Stimulated activated CD8-positive, alpha-beta memory T cell treated with anti-CD3 and anti-CD28 coated beads, Interleukin-4, amount 100 ng/mL, for 4 hours (primary cell): ENCODE measurements at places on chromosomes 3 and 15.
A peak's percentile ranks its signal among the peaks of the same experiment; 100 is the strongest.

DNA sequence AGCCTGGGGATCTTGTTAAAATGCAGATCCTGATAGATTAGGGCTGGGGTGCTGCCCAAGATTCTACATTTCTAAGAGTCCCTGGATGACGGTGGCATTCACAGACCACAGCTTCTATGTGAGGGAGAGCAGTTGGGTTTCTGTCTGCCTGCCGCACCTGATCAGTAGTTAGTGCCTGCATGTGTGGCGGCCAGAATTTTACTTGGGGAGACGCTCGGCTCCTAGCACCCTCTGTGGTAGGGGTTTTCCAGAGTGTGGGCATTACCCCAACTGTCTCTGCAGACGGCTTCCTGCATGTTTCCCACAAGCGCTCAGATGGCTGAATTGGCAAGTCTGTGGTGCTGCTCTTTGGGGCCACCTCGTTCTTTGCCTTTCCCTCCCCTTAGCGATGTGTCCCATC, 8.3 kb downstream of the GHRL start:
- DNase-seq = peak; percentile 9

GRCh38 chr15:77440378-77440999, 19.8 kb downstream of the HMG20A start:
- no peak for DNase-seq

GRCh38 chr3:37862903-37863815, 1.5 kb downstream of the CTDSPL start:
- DNase-seq = no peak

GRCh38 chr15:36960179-36960946, 140.0 kb downstream of the MEIS2 start:
- no peak for DNase-seq

GRCh38 chr3:171446301-171446700, 13.9 kb downstream of the TNIK start:
- no peak for DNase-seq

GRCh38 chr3:190003681-190004123, 117.0 kb downstream of the P3H2 start:
- DNase-seq = no peak

GRCh38 chr15:81534124-81534523, 160.1 kb upstream of the TMC3 start:
- DNase-seq = no peak

DNA sequence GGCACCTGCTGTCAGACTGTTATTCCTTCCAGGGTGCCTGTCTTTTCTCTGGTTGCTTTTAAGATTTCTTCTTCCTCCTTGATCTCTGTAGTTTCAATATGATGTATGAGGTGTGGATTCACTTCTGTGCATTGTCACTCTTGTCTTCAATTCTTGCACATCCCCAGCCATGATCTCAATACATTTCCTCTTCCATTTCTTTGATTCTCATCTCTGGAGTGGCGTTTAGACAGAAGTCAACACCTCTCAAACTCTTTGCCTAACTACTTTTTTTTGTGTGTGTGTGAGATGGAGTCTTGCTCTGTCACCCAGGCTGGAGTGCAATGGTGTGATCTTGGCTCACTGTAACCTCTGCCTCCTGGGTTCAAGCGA, 224.4 kb upstream of the LYSMD4 start:
- DNase-seq = no peak

- no peak for DNase-seq
Measured at GRCh38 chr3:52298149-52299098, 10.8 kb downstream of the GLYCTK start.

DNA sequence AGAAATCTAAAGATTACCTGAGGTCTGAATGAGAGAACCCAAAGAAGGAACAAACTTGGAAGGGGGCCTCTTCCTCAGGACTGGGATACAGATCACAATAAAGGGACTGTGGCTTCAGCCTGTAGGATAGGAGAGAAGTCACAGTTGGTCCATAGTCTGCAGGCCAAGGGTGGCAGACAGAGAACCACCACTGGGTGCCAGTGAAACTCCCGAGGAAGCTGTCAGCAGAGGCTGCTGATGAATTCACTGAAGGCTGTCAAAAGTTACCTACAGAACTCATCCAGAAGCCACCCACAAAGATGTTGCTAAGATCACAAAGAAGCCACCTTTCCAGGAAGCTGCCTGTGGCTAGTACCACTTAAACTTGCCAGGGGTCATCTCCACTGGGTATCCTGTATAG, 78.5 kb downstream of the TMCO5A start:
- no peak for DNase-seq

- DNase-seq = no peak
Measured at GRCh38 chr15:71364117-71364584, 248.9 kb downstream of the THSD4 start.

DNA sequence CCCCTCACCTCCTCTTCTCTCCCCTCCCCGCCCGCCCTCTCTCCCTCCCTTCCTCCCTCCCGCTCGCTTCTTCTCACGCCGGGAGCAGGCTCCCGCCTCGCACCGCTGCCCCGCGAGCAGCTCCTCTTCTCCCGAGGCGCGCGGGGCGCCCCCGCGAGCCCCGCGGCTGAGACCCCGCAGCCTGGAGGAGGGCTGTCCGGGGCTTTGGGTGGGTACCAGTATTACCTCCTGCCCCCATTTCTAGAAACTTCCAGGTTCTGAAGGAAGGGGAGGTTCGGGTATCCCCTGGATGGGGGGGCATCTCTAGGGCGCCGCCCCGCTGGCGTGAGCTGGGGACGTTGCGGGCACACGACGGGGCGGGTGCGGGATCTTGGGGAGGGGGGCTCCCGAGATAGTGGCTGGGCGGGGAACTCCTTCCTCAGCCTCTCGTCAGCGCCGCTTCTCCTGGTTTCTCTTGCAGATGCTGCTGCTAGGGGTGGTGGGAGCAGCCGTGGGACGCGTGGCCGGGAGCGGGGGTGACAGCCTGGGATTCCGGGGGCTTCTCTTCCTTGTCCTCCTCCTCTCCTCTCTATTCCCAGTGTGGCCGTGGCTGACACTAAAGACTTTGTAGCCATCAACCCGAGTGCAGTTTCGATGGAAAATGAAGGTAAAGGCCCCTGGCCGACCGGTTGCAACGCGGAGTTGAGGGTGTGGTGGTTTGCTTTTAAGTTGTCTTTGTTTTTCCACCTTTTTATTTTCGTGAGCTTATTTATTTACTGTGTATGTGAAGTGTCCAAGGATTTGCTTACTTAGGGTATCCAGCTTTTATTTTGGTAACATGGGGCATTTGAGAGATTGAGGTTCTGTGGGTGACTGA, 474 bp downstream of the ATP2C1 start:
- DNase-seq = no peak
